ENCODE measurements at places on chromosomes 13 and 19. TPM values are rescaled to one million over a fixed set of nuclear protein-coding genes. Genes with fewer than 3 reads are reported as not detected.

The FCHO1 gene
- 75.5 TPM for total RNA-seq

The TTYH1 gene
- 0.40 TPM for total RNA-seq

The DACT3 gene
- total RNA-seq, result 0.09 TPM

The RUBCNL gene
- 3.4 TPM for total RNA-seq

- ATAC-seq, result peak; percentile 22
Measured at GRCh38 chr19:3813473-3814392, 27.6 kb upstream of the MATK start.

- ATAC-seq, result peak; percentile 72
Measured at GRCh38 chr13:40982772-40983171, 36.3 kb downstream of the ELF1 start.

- no peak for ATAC-seq
Measured at GRCh38 chr19:39498798-39499642, at the start of gene DLL3. DLL3 (plus strand) TSS chr19:39498947; CDS start chr19:39498975, 28 bp downstream.

GRCh38 chr13:36192166-36192565, 22.2 kb downstream of the SOHLH2 start:
- no peak for ATAC-seq

GRCh38 chr19:4064496-4065260, 2.0 kb downstream of the ZBTB7A start:
- no peak for ATAC-seq

GRCh38 chr19:47228168-47228936, 2.6 kb downstream of the BBC3 start:
- peak; percentile 17 for ATAC-seq

- no peak for ATAC-seq
Measured at GRCh38 chr13:52793515-52794061, 54.0 kb upstream of the CNMD start.

- ATAC-seq, result no peak
Measured at GRCh38 chr19:46862974-46863632, 2.3 kb downstream of the ARHGAP35 start.

Data from activated T-helper 17 cell treated with anti-CD3 and anti-CD28 coated beads, Interleukin-2, amount 50 U/mL, for 72 hours (primary cell).